AG08395 (cell line): ENCODE measurements at places on chromosomes 7 and 10.
A peak's percentile ranks its signal among the peaks of the same experiment; 100 is the strongest.

DNA sequence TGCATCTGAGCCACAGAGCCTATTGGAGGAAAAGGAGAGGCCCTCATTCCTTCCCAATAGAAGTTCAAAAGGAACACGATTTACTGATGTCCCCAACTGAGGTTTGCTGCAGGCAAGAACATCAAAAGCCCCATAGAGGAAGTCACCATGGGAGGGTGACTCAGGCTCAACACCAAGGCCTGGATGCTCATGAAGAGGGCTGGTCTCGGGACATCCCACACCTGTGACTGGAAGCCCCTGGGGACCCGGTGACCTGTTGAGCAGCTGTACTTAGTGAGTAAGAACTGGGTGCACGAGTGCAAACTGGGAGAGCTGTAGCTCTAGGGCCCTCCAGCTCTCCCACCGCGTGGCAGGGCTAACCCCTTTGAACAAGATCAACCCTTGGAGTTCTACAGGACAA lies 38.0 kb downstream of the CYTH3 start:
- DNase-seq: no peak

DNA sequence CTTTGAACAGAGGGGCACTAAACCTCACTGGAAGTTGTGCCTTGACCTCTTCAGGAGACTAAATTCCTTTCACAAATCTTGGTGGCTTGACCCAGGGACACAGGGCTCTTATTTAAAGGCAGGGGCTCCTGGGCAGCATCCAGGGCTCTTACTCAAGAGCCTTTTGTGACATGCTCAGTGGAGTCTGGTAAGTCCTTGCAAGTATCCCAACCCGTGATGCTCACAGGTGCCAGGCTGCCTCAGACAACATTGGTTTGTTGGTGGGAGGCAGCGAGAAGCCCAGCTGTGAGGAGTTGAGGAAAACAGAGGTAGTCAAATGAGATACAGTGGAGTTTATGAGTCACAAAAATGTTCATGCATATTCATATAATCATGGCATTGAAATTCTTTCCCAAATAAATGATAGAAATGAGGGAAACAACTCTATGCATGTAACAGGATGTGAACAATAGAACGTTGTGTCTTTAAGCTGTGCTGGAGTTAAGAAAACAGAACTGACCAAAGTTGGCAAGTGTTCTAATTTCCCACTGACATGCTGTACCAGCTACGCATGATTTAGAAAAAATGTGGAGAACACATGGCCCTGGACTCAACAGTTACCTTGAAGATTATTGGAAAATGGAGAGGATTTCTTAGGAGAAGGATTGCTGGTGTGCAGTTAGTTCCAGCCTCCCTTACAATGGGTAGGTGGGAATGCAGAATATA lies 654.5 kb upstream of the COBL start:
- no peak for DNase-seq

DNA sequence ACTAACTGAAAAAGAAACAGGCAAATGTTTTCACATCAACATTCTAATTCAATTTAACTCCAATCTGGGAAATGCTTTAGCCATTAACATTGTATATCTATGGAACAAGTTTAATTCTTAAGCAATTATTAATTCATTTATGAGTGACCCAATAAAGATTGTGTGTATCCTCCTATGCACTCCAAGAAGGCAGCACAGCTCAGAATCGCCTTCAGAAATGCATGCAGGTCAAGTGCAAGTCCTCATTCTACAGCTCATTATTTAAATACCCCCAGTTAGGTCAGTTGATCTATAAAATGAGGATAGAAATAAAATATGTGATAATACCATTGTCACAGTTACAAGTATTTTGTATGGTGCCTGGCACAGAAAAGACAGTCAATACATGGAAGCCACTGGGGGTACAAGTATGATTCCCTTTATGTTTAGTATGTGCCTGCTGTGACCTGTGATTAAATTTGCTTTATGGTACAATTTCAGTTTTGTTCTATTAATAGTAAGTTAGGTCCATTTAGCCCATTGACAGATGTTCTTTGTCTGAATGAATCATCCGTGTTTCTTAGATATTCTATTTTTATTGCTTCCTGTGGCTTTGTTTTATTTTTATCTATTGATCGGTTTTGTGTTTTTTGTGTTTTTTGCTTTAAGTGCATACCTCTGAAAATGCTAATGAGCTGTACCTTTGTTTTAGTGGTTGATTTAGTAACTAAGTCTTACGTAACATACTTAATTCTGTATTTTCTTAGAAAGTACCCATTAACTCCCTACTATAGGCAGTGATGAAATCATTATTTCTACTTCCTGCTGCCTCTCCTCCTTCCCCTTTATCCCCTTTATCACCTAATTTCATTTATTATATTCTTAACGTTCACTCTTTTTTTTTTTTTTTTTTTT lies 42.8 kb downstream of the CPXM2 start:
- DNase-seq: no peak

DNA sequence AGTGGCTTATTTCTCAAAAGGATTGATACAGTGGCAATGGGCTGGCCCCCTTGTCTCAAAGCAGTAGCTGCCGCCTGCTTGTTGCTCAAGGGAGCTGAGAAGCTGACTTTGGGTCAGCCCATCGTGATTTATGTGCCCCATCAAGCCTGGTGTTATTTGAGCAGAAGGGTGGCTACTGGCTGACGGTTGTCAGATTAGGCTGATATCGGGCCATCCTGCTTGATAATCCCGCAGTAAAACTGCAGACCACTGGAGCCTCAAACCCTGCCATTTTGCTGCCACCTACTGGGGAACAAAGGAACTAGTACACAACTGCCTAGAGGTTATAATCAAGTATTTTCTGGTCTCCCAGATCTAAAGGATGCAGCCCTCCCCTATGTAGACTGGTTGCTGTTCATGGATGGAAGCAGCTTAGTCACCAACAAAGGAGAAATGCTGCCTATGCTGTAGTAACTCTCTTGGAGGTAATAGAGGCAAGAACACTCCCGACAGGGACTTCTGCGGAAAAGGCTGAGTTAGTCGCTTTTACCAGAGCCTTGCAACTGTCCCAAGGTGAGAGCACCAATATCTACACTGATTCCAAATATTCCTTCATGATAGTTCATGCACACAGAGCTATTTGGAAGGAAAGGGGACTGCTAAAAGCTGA lies 65.9 kb upstream of the ZNF92 start:
- DNase-seq: peak; percentile 63

- no peak for DNase-seq
Measured at GRCh38 chr7:106236065-106236464, 48.7 kb downstream of the NAMPT start.

GRCh38 chr10:16814012-16814411 lies 3.2 kb downstream of the RSU1 start:
- DNase-seq: no peak

GRCh38 chr7:42198974-42199668 lies 37.9 kb downstream of the GLI3 start:
- peak; percentile 74 for DNase-seq

DNA sequence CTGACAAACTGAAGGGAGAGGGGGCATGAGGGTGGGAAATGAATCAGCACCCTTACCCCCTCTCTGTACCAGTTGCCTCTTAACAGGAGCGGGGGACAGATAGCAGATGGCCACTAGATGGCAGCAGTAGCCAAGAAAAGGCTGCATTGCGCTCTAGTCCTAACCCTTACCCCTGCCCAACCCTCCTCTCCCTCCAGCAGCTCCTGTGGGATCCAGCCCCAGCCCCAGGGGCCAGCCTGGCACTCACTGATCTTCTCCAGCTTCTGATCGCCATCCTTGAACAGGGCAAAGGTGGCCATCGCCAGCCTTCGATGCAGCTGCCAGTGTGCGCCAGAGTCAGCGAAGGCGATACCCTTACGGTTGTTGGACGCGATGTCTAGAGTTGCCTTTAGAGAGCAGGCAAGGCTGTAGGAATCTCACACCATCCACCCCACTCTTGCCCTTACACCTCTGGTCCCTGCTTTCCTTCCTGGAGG lies 2.2 kb downstream of the CYP17A1 start:
- peak; percentile 89 for DNase-seq

GRCh38 chr10:73910401-73910763 lies 550 bp upstream of the PLAU start:
- no peak for DNase-seq

DNA sequence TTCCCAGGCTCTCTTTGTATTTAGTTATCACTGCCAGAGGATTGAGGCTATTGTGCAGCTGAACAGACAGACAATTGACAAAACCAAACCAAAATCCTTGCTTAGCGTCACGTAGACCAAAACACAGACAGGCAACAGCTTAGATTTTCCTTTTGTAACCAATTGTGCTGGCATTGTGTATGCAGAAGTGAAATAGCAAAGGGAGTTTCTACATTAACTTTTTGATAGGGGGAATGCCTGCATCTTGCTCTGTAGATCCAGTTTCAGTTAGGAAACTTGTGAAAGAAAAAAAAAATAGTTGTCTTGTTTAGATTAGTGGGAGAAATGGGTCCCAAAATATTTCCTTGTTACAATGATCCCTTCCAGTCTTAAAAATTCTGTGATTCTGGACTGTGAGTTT lies 333.8 kb downstream of the BBS9 start:
- DNase-seq: no peak

- no peak for DNase-seq
Measured at GRCh38 chr7:22182149-22182548, 174.8 kb downstream of the RAPGEF5 start.

- DNase-seq: peak; percentile 72
Measured at GRCh38 chr10:76675951-76676587, 961.5 kb downstream of the KCNMA1 start.
